C1 segment of cervical spinal cord (tissue), 14 donors: ENCODE measurements at places on chromosomes 4 and X.
A peak's percentile ranks its signal among the peaks of the same experiment; 100 is the strongest.

- DNase-seq = no peak
Observed at GRCh38 chr4:40837094-40837870, 87.5 kb downstream of the NSUN7 start.

- no peak for DNase-seq
Observed at GRCh38 chr4:158999849-159000248, 103.0 kb upstream of the RAPGEF2 start.

GRCh38 chr4:119794113-119794512 is 165.5 kb upstream of the PDE5A start:
- DNase-seq = no peak

DNA sequence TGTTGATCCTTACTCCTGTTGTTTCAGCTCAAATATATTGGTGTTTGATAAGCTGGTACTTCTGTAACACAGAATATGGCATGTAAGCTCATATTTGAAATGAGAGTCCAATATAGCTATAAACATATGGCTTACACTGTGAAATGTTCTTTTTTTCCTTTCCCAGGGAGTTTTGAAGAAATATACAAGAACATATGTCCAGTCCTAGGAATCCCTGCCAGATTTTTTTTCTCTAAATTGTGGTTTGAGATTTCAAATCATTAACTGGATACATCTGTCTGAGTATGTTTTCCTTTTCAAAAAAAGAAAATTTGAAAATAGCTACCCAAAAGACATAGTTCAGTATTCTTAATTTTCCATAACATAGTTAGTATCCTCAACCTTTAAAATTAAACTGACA is 60.2 kb downstream of the HMGB2 start:
- DNase-seq = no peak

DNA sequence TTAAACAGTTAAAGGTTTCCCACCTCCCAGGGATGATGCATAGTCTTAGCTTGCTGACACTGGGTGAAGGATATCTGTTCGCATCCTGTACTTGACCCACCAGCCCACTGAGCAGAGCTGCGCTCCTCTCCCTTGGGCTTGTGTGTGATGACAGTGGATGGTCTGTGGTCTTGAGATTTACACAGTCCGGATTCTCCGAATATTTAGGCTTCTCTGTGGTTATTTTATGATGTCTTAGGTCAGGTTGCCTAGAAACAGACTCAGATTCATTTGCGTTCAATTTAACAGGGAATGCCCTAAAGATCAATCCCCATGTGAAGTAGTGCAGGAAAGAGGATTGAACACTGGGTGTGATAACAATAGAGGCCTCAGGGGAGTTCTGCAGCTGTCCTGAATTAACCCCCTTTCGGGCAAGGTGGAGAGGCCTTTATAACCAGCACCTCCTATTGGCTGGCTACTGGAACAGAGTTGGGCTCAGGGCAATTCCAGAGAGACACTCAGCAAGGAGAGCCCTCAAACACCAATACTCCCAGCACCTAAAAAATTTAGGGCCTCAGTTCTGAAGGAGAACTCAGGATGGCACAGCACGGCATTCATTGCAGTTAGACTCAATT is 653.2 kb upstream of the GALNT7 start:
- DNase-seq = no peak

DNA sequence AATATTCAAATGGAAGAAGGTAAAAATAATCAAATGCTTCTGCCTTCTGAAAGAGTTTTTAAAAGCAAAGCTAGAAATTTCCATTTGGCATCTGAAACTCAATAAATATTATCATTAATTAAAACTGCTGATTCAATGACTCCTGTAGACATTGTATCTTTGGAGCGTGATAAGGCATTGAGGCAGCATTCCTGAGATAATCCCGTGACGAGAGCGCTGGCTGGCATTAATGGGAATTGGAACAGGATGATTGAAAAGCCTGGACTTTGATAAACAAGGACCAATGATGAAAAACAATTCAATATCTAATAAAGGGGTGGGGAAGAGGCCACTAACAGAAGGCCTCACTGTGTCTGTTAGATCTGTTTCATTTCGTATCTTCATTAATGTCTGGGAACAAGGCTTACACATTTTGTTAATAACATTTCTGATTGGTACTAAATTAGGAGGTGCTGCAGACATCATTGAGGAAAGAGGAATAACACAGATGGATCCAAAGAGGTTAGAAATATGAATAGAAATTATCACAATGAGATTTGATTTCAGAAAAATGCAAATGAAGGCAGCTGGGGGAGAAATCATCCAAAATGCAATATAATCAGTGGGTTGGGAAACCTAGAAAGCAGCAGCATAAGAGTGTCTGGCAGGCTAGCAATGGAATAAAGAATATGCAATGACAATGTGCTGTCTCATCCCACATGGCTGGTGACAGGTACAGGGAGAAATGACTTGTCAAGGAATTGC is 102.3 kb downstream of the SCD5 start:
- DNase-seq = no peak

DNA sequence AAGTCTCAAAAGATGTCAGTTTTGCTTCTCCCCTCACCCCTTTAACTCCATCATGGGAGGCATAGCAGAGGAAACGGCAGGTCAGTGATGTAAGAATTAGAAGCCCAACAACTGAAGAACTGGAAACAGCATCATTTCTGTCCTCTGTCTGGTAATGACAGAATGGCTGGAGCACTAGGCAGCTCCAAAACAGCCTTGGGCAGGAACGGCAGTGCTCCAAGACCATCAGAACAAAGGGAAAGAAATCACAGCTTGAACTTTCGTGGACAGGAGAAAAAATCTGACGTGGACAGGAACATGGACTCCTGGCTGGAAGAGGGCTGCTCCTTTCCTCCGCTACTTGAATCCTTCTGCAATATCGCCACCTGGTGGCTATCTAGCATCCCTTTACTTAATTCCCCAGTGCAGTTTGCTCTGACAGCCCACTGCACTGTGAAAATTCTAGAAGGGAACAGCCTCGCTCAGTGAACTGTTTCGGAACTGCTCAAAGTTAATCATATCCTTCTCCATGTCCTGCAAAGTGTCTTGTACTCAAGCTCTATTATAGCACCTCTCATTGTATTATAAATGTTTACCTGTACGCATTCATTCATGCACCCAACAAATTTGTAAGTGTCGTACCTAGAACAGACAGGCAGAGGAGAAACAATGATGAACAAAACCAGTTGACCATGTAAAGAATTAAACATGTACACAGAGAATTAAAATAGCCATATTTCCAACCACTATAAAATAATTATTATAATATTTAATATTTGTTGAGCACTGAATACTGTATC is 20.4 kb downstream of the SLC25A53 start:
- no peak for DNase-seq

DNA sequence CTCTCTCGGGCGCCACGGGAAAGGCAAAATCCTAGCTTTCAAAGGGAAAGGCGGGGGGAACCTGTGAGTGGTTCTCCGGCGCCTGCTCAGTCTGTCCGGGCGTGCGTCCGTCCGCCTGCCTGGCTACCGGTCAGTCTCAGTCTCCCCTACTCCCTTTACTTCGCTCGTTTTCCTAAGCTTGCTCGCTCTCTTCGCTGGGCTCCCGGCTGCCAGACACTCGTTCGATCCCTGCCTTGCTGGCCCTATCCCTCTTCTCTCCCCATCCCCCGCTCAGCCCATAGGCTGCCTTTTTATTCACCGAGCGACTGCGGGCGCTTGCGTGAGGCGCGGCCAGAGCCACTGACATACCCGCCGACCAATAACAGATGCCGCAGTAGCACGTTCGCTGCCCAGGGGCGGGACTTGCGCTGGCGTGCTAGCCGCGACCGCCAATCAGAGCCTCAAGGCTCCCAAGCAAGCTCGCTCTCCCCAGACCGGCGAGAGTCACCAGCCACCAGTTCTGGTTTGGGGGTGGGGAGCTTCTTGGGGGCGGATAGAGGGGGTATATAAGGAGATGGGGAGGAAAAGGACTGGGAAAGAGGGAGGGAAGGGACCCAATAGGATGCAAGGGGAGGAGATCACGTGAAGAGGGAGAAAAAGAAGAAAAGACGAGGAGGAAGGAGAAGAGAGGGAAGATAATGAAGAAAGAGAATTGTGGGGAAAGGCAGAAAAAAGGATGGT is 30.0 kb downstream of the ARHGEF9 start:
- peak; percentile 85 for DNase-seq

- no peak for DNase-seq
Observed at GRCh38 chr4:187268940-187269339, 545.3 kb upstream of the FAT1 start.

- no peak for DNase-seq
Observed at GRCh38 chrX:119809185-119809666, 17.8 kb upstream of the RPL39 start.

GRCh38 chr4:180156684-180157083 is 2086.5 kb upstream of the TENM3 start:
- no peak for DNase-seq

GRCh38 chr4:155478336-155478835 is 101.6 kb upstream of the MAP9 start:
- no peak for DNase-seq

DNA sequence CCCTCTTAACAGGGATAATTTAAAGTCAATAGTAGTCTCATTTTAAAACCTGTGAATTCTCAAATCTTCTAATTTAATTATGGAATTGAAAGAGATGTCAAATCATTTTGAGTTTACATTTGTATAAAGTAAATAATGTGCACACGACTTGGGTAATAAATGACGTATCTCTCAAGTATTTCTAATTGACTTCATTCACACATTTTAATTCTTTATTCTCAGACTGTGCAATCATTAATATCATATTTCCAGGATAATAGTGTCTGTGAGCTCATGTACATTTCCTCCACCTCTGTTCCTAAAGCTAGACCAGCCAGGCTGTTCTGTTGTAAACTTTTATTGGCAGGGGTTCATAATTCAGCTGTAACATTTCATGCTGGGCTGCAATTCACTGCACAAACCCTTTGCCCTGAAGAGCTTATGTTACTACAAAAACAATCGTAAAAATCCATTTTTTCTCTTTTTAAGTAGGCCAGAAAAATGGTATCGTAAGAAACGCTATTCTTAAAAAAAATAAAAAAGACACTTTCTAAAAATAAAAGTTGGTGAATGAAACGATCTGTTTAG is 1103.1 kb upstream of the TENM3 start:
- DNase-seq = no peak

DNA sequence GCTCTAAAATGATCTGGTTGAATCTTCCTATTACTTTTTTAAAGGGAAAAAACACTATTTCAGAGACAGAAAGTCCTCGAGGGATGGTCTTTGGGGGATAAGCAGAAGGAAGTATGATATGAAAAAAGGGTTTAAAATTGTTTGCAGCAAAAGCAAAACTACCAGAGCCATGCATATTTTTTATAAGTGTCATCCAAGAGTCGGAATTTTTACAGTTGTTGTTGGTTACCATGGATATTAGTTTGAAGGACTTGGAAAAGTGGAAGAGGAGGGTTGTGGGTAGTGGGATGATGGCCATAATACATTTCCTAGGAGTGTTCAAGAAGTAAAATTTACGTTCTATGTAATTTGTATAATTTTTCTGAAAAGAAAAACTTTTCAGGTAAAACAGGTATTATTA is 134.4 kb downstream of the PCDH7 start:
- DNase-seq = no peak

- no peak for DNase-seq
Observed at GRCh38 chrX:110172215-110172614, 145.7 kb downstream of the AMMECR1 start.

DNA sequence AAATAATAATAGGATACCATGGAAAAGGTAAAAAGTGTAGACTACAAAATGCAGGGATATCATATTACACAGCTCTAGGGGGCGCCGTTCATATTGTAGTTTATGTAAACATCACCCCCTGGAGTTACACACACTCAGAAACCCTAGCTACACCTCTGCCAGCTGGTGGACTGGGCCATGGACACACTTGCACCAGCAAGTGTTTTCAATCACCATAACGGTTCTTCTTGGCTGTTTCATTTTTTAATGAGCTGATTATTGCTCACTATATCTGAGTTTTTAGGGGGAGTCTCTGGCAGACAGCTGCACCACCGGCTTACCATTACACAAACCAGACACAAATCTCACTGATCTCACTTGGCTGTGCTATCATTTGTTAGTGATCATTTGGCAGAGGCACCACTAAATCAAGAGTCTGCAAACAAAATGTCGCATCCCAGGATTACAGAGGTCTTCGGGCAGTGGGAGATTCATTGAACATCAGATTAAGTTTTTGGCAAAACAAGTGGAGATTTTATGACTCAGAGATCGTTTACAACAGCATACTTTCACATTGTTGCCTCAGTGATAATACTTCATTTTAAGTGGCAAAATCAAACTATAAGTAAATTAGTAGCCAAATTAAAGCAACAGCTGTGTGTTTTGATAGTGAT is 185.7 kb downstream of the UNC5C start:
- DNase-seq = no peak
